Heart right ventricle (tissue), 16 donors: ENCODE measurements at places on chromosomes 2 and 18.

GRCh38 chr2:195686564-195686963 is 29.5 kb downstream of the SLC39A10 start:
- no peak for DNase-seq

GRCh38 chr2:202604699-202605098 is 30.1 kb upstream of the FAM117B start:
- no peak for DNase-seq

GRCh38 chr2:60549238-60549927 is 4.1 kb downstream of the BCL11A start:
- DNase-seq: no peak

DNA sequence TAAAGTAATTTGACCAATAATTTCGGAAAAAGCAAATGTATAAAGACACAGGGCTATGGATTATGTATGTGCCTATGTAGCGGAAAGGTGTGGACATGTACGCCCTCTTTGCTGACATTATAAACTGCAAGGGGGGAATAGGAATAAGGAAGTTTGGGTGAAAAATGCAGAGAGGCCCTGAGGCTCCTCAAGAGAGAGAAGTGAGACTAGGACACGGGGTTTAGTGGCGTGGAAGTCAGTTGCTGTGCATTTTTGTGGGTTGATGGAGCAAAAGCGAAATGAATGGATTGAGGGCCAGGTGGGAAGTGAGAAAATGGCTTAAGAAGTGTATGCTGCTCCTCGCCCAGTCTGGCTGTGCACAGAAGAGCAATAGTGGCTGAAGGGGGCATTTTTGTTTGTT is 96.2 kb upstream of the B3GNT7 start:
- DNase-seq: no peak

DNA sequence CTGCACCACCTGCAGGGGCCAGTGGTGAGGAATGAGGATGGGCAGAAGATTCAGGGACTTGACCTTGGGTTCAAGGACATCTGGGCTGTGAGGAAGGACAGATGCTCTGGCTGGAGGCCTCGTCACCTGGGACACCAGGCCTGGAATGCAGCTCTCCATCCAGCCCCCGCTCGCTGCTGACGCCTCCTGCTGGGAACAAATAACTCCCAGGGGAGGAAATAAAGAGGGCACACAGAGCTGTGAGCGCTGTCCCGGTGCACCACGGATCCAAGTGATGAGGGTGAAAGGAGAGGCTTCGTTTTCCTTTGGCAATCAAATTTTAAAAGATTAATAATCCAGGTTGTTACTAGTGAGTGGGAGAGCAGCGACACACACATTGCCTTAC is 368.0 kb upstream of the MYT1L start:
- DNase-seq: no peak

DNA sequence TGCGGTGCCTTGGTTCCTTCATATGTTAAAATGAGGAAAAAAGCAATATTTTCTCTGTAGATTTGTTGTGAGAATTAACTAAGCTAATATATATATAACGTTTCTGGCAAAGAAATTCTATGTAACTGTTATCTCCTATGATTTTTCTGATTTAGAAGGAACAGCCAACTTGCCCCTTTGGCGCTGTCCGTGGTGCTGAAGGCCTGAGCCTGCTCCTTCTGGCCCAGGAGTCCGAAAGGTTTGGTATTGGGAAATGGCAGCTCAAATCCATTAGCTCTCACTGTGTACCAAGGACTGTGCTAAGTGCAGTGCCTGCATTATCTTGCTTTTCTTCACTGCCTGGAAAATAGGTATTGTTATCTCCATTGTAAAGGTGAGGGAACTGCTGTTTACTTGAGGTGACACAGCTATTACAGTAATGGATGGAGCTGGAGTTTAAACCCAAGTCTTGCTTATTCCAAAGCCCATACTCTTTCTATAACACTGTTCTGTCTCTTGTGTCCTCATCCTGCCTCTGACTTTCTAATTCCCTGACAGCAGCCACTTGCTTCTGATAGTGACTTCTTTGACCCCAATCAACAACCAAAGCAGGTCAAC is 52.2 kb downstream of the C1QL2 start:
- DNase-seq: peak; percentile 30

DNA sequence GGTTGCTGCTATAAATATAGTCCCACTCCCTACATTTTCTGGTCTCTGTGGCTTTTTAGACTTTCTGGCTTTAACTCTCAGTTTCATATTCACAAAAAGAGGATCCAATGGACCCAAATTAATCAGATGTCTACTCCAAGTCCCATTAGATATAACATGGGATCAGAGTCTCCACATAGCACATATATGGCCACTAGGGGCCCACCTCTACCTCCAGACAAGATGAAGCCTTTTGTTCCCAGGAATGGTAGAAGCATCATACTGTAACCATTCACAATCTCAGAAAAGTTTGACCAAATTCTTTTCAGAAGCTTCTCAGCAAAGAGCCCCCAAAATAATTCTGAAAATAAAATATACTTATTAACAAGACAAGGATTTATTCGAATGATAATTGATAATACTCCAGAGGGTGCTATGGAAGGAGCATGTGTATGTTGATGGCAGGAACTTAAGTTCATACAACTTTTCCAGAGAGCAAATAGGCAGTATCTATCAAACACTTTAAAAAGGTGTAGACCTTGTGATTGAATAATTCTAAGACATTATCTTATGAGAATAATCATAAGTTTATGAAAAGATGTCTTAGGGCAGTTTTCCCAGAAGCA is 382.3 kb upstream of the CRIM1 start:
- no peak for DNase-seq

- DNase-seq: no peak
These were observed 33.5 kb upstream of the CRIM1 start for GRCh38 chr2:36322108-36322507.

- no peak for DNase-seq
These were observed 7.9 kb downstream of the HS6ST1 start for GRCh38 chr2:128310761-128311160.
